CD4-positive, CD25-positive, alpha-beta regulatory T cell (primary cell): ENCODE measurements at places on chromosomes 5 and 9.

DNA sequence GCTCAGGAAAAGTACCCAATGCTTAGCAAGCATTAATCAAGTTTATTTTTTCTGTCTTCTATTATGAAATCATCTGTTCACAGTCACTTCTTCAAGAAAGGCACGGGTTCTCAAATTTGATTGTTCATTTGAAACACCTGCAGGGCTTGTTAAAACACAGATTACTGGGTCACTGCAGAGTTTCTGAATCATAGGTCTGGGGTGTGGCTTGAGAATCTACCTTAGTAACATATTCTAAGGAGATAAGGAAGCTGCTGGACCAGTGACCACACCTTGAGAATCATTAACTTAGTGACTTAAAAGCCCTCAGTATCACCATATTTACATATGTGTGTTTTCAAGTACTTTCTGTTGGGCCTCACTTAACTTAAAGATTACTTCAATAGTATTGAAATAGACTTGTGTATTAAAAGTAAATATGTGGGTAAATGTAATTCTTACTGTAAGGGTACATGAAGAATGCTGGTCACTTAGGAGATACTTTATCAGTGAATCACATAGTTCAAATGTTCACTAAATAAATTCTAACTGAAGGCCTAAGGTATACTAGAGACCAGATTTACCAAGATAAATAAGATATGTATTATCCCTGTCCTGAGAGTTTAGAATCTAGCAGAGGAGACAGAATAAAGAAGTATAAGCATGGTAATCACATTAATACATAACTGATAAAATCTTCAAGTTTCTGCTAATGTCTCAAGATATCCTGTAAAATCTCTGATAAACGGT lies 1342.1 kb upstream of the C9orf72 start:
- no peak for DNase-seq

- DNase-seq, result no peak
These were observed 197.1 kb downstream of the TTLL11 start for GRCh38 chr9:121895818-121896544.

- DNase-seq, result no peak
These were observed 550 bp upstream of the TMEM245 start for GRCh38 chr9:109120204-109120789.

- no peak for DNase-seq
These were observed 131.6 kb upstream of the TAS2R1 start for GRCh38 chr5:9761706-9762105.

DNA sequence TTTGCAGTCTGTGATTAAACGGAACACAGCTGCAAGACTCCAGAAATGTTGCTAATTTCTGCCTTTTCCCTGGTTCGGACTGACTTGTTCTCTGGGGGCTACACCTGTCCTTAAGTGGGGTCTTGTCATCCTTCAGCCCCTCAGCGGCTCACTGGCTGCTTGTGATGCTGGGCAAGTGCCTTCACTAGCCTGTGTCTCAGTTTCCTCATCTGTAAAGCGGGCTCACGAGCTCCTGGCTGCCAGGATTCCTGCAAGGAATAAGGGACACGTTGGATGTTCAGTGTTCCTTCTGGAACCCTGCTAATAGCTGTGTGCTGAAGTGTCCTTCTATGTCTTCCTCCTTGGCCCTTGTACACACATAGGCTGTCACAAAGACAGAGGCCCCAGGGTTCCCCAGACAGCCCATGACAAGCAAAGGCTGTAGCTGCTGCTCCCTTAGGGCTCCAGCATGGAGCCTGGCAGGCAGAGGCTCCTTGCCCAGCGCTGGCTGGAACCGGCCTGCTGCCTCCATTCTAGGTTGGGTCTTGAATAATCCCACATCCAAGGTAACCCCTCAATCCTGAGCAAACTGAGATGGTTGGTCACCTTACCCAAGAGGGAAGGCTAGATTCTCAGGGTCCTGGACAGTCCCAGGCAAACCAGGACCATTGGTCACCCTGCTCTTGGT lies 116.1 kb downstream of the GAPVD1 start:
- no peak for DNase-seq

DNA sequence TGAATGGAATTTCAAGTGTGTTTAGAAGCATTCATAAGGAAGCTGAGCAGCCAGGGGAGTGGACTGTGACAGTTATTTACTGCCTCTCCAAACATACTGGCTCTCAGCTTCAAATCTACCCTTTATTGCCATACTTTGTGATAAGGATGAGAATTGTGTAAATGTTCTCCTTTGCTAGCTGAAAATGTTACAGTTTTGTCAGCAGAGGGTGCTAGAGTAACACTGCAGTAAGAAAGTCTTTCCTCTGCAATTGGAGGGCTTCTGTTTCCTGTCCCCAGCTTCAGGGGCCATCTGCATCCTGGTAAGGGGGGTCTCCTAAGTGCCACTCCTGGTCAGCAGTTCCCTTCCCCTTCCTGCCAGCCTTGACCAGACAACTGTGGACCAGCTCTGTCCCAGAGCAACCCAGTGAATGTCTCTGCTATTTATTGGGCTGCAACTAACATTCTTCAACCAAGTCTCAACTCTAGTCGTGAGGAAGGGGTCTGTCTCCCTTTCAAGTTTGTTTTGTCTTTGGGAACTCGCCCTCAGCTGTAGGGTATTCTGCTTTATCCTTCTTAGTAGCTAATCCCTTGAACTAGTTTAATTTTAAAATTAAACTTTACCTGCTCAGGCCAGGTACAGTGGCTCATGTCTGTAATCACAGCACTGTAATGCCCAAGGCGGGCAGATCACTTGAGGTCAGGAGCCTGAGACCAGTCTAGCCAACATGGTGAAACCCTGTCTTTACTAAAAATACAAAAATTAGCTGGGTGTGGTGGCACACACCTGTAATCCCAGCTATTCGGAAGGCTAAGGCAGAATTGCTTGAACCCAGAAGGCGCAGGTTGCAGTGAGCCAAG lies 45.3 kb downstream of the RAPGEF6 start:
- DNase-seq, result no peak

GRCh38 chr9:137956039-137956438 lies 78.5 kb downstream of the CACNA1B start:
- DNase-seq, result no peak

- DNase-seq, result no peak
These were observed 97.2 kb downstream of the SH3TC2 start for GRCh38 chr5:148965511-148966265.

DNA sequence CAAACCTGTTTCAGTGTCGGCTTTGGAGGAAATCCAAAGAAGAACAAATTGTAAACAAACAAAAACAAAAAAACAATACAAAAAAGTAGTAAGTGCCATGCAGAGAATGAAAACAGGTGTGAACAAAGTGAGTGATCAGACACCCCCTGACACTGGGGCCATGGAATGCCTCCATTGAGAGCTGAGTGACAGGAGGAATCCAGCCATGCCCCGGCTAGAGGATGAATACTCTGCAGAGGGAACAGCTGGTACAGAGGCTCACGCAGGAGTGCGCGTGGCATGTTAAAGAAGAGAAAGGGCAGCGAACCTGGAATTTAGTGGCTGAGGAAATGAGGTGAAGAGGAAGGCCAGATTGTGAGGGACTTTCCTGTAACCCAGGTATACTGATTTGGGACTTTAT lies 15.5 kb upstream of the CCNJL start:
- DNase-seq, result no peak

DNA sequence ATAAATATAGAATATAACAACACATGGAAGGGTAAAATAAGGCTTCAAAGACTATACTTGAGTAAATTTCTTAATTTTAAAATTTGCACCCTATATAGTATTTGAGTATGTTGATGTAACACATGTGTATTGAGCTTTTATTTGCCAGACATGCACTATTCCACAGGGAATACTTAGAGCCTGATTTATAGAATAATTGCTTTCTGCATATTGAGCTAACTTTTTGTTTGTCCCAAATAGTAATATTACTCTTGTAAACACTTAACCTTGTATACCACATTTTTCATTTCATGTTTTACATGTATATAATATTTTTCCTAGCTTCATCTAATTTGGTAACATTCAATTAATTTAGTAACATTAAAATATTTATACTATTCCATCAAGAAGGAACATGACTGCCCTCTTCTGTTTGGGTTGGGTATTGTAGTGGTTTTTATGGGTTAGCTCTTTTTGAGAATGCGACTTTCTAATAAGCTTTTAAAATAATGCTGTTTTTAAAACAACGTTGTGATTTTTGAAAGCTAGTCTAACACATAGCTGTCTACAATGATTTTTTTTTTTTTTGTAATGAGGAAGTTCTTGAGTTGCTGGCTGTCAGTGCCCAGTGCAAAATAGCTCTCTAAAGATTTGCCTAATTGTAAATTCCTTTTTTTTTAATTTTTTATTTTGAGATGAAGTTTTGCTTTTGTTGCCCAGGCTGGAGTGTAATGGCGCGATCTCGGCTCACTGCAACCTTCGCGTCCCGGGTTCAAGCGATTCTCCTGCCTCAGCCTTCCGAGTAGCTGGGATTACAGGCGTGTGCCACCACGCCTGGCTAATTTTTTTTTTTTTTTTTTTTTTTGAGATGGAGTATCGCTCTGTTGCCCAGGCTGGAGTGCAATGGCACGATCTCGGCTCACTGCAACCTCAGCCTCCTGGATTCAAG lies 4.8 kb downstream of the SUB1 start:
- peak; percentile 75 for DNase-seq

DNA sequence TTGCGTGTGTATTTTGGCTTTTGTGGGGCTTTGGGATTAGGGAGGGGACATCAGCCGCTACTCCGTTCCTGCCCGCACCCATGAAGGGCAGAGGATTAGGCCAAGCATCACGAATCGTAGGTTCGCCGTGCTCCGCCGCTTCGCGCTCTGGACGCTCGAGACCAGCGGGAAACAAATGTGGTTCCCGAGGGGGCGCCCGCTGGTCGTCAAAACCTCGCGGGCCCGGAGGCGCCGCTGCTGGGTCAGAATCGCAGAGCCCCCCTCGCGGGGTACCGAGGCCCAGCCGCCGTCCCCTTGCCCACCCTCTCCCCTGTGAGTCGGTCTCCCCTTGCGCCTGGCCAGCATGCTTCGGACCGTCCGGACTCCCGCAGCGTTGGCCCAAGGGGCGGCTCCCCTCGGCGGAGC lies 2.3 kb upstream of the PAX5 start:
- no peak for DNase-seq
